ENCODE measurements at places on chromosomes 5 and 9. TPM values are rescaled to one million over a fixed set of nuclear protein-coding genes. Genes with fewer than 3 reads are reported as not detected.

Gene LNPEP
- 41.4 TPM for total RNA-seq

Gene HTR1A
- not detected for total RNA-seq

Gene GABBR2
- total RNA-seq = not detected

Gene PAEP
- not detected for total RNA-seq

Gene DPYSL3
- total RNA-seq = 0.41 TPM

Gene LCNL1
- not detected for total RNA-seq

Gene CMBL
- 2.4 TPM for total RNA-seq

Gene NMUR2
- not detected for total RNA-seq

Gene FOXI1
- not detected for total RNA-seq

Gene ECSCR
- 0.49 TPM for total RNA-seq

Gene BARX1
- total RNA-seq = 3.8 TPM

Gene CCL27
- total RNA-seq = not detected

Gene INSL4
- total RNA-seq = not detected

Gene SLC6A3
- total RNA-seq = not detected

Gene ANKH
- 82.5 TPM for total RNA-seq

Gene CCDC192
- total RNA-seq = not detected

Gene JAKMIP2
- total RNA-seq = 0.58 TPM

Gene SEMA4D
- 245 TPM for total RNA-seq

Gene RABL6
- total RNA-seq = 88.3 TPM

Gene PCDHB12
- not detected for total RNA-seq

Gene TIMD4
- total RNA-seq = 1.2 TPM

Gene CLIC3
- not detected for total RNA-seq

Gene CDKN2A
- total RNA-seq = 0.97 TPM

Gene SAXO1
- not detected for total RNA-seq

Gene FBXW11
- 60.8 TPM for total RNA-seq

Gene SLC27A6
- not detected for total RNA-seq

Gene GABRB2
- total RNA-seq = not detected

Gene AQP7
- total RNA-seq = not detected

Gene CBY3
- total RNA-seq = 1.1 TPM

Gene ANGPTL2
- total RNA-seq = not detected
